ENCODE measurements at places on chromosomes 4 and X.

DNA sequence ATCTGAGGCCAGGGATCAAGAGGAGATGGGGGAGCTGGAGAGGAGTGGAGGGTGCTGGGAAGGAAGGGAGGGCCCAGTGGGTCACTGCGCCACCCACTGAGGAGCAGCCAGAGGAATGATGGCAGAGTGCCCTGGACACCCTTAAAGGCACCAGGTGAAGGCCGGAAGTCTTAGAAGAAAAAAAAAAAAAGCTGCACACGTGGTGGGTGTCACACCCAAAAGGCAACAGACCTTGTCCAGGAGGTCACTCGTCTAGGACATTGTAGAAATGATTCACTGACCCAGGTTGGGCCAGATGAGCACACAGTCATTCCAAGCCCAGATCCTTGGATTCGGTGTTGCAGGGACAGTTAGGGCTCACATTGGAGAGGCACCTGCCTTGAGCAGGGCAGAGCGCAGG is 93.5 kb upstream of the TRIM2 start:
- DNase-seq = no peak

DNA sequence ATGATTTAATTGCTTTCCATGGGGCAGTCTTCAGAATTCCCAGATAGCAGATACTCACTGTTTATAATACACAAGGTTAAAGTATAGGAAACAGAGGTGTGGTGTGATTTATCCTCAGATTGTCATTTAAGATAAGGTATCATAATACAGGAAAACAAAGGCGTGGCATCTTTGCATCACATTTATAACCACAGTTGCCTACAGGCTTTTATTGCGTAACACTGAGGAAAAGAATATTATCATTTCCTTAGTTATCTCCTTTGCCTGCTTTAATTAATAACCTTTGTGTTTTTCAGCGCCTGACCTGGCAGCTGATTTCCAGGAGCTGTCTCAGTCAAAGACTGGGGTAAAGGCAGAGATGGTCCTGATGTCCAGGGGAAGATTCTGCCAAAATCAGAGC is 68.8 kb downstream of the SSX7 start:
- DNase-seq = no peak

GRCh38 chrX:46777971-46778810 is 19.3 kb upstream of the SLC9A7 start:
- no peak for DNase-seq

- no peak for DNase-seq
Measured at GRCh38 chrX:21990832-21991231, 41.3 kb upstream of the PHEX start.

DNA sequence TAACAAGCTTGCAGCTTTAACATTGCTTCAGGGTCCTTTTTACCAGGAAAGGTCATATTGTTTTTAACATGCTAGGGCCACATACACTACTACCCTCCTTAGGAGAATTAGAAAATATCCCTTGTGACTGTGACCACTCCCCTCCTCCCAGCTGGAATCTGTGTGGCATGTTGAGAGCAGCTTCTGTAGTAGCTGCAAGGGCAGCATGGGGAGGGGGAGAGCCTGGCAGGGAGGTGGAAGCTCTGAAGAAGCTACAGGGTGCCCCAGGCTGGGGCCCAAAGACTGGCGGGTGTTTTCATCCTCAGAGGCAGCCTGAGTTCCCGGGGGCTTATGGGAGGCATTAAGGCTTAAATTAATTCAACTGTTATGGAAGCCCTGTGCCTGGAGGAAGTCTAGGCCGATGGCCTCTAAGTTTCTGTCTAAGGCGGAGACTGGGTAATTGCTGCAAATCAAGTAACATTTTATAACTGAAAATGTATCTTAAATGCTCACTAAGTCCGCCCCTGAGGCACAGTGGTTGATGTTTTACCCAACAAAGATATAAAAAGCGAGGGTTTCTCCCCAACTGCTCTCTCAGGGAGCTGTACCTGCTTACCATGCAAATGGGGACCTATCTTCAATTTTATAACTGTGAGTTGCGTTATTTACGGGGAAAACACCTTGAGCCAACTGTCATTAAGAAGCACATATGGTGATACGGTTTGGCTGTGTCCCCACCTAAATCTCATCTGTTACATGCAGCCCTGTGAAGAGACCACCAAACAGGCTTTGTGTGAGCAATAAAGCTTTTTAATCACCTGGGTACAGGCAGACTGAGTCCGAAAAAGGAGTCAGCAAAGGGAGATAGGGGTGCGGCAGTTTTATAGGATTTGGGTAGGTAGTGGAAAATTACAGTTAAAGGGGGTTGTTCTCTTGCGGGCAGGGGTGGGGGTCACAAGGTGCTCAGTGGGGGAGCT is 37.4 kb upstream of the STS start:
- no peak for DNase-seq

GRCh38 chr4:185754961-185755360 is 57.0 kb downstream of the SORBS2 start:
- DNase-seq = no peak

GRCh38 chrX:135421932-135422809 is at the start of gene SMIM10L2A:
SMIM10L2A (plus strand) TSS chrX:135421944; CDS start chrX:135422132, 188 bp downstream.
- no peak for DNase-seq

GRCh38 chr4:98481167-98481566 is 177.2 kb downstream of the TSPAN5 start:
- DNase-seq = no peak

GRCh38 chr4:123244137-123244536 is 152.5 kb upstream of the SPRY1 start:
- DNase-seq = no peak

DNA sequence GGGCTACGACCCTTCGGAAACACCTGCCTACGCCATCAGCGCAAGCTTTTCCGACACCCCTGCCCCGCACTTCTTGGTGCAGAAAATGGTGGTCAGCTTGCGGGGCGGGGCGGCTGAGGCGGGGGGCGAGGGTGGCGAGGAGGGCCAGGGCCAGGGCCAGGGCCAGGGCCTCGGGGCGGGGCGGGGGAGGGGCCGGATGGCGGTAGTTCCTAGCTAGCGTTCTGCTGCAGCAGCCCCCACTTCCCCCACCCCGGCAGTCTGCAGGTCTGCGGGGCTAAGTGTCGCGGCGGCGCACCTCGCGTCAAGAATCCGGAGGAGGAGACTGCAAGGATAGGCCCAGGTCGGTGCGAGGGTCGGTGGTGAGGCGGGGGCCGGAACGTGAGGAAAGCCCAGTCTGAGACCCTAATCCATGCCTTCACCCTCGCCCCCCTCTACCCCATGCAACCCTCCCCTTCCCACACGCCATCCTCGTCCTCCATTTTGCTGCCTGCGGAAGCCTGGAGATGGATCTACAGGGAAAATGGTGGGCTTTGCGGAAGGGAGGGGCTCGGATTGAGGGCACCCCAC is 600 bp downstream of the BEX4 start:
- no peak for DNase-seq

DNA sequence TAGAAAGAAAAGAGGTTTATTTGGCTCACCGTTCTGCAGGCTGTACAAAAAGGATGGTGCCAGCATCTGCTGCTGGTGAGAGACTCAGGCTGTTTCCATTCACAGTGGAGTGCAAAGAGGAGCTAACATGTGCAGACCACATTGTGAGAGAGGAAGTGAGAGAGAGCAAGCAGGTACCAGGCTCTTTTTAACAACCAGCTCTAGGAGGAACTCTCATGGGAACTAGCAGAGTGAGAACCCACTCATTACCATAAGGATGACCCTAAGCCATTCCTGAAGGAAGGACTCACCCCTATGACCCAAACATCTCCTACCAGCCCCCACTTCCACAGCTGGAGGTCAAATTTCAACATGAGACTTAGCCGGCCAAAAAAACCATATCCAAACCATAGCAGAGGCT is 158.6 kb upstream of the ADGRL3 start:
- DNase-seq = no peak

DNA sequence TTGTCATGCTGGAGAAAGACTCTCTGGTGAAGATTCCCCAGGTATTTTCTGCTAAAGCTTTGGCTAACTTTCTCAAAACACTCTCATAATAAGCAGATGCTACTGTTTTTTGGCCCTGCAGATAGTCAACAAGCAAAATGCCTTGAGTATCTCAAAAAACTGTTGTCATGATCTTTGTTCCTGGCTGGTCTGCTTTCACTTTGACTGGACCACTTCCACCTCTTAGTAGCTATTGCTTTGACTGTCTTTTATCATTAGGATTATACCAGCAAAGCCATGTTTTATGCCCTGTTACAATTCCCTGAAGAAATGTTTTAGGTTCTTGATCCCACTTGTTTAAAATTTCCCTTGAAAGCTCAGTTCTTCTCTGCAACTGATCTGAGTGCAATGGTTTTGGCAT is 231.5 kb downstream of the SLC7A11 start:
- no peak for DNase-seq

- no peak for DNase-seq
Measured at GRCh38 chr4:150714462-150715438, 132.8 kb downstream of the MAB21L2 start.

DNA sequence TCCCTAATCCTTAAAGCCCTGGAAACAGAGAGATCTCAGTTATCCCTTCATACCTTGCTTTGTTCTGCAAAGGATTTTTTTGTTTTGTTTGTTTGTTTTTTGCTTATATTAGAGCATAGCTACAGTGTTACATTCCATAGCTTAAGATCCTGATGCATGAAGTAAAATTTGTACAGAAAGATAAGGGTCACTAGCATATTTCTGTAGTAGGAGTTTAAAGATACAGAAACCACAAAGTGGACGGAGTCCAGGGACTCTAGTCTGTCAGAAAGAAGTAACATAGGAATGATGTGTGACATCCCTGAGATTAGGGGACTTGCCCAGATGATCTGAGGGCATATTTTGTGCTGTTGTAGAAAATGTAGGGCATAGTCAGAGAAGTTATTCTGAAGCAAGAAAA is 151.9 kb upstream of the PLAC1 start:
- no peak for DNase-seq

GRCh38 chr4:1720163-1720983 is 750 bp downstream of the TMEM129 start:
- no peak for DNase-seq

- DNase-seq = no peak
Measured at GRCh38 chr4:145939441-145939750, 773 bp upstream of the ZNF827 start.

GRCh38 chrX:65993915-65994460 is 45.9 kb downstream of the VSIG4 start:
- DNase-seq = no peak

DNA sequence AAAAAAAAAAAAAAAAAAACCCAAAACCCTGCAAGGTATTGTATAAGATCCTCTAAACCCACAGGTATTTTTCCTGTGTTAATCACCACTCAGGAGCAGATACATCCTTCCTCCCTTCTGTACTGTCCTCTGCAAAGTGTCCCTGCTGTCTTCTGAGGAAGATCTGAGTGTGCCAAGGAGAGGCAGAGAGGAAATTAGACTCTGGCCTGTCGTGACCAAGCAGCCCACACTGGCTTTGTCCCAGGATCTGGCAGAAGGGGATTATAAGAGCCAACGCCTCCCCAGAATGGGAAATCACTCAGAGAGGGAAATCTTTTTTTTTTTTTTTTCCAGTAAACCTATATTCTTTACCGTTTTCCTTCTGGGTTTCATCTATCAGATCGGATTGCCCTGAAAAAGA is 39.6 kb downstream of the PTCHD1 start:
- DNase-seq = peak; percentile 2

DNA sequence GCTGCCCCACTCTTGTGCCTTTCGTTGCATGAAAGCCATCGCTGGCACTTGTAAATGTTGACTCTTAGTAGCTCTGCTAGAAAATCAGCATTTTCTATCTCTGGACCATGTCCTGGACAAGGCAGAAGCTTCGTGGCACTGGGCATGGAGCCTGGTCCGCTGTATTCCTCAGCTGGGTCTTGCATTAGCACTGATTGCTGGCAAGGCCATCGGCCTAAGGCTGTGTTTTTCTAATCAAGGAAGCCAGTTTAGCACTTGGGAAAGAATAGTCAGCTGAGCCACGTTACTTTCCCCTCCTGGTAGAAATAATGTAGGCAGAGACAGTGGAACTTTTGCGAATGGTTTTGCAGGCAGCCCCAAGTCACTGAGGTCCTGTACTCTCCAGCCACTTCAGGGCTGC is 180.2 kb upstream of the EOLA2 start:
- no peak for DNase-seq

- no peak for DNase-seq
Measured at GRCh38 chrX:81367291-81367690, 165.4 kb downstream of the SH3BGRL start.

GRCh38 chr4:187668526-187669082 is 327.0 kb upstream of the ZFP42 start:
- DNase-seq = no peak

DNA sequence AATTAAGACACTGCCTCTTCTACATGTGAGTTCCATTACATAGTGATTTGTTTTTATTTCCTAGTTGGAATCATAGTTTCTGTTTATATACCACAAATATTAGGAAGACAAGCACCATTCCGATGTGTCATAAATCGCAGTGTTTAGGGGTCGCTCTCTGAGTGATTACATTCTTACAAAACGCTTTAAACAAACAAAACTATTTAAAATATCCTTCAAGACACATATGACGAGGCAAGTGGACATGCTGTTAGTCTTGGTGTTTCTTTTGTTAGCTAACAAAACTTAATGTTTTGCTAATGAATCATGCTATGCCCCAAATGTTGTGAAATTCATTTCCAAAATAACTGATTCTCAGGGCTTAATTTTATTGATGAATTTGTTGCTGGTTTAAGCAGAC is 1219.3 kb upstream of the PRKX start:
- DNase-seq = no peak
